CD8-positive, alpha-beta memory T cell (primary cell): ENCODE measurements at places on chromosomes 5 and 9.

DNA sequence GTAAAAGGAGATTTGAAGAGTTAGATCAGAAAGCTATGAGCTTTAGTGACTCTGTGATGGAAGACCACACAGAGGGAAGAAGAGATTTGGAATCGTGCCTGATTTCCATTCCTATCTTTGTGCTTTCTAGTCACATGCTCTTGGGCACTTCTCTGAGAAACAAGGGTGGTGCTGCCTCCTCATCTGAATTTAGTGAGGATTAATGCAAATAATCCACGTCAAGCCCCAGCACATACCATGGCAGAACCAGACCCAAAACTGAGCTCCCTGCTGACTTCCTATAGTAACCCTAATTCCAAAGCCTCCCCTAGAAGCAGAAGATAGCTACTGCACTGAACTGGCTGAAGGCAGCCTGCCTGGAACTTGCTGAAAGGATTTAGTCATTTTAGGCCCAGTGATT, 17.7 kb downstream of the SLC45A2 start:
- no peak for DNase-seq

DNA sequence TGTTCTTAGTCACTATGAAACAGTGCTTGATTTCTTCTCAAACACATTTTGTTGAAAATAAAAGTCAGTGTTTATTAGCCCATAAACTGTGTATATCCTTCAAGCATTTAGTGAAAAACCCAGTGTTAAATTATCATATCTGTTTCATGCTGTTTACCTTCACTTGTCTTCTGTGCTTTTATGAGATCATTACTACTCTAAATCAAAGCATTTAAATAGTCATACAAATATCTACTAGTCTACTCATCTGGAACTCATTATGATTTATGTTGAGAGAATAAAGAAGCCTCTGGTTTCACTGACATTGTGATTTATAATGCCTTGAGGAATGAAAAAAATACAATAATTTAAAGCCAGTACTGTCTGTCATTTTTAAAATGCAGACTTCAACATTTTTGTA, 366.5 kb downstream of the SLCO4C1 start:
- DNase-seq: no peak

DNA sequence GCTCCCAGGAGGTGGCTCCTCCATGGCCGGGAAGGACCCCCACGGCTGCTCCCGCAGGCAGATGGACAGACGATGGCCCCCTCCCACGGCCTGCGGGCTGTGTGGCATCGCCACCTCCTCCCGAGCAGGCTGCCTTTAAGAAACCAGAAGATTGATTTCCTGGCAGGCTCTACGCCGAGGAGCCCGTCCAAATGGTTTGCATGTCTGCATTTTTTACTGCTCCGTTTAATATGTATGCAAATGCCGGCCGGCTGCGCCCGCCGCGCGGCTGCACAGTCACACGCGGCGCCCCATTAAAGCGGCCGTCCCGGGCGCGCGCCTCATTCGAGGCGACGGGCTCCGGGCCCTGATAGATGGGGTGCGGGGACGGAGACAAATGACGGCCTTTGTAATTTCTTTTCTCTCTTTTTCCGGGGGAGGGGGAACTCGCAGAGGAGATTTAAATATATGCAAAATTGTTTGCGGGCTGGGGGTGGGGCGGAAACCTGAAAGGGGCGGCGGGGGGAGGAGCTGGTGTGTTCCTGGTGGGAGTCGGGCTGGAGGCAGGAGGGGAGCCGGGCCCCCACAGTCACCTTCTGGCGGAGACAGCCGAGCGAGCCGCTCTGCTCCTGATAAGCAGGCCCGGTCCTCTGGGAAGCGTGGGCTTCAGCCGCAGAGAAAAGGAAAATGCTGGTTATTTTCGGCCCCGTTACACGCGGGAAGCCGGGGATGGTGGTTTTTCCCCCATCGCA, 158.7 kb upstream of the IER5L start:
- peak; percentile 16 for DNase-seq

- no peak for DNase-seq
These were observed 102.6 kb downstream of the XRCC4 start for GRCh38 chr5:83179966-83180365.

DNA sequence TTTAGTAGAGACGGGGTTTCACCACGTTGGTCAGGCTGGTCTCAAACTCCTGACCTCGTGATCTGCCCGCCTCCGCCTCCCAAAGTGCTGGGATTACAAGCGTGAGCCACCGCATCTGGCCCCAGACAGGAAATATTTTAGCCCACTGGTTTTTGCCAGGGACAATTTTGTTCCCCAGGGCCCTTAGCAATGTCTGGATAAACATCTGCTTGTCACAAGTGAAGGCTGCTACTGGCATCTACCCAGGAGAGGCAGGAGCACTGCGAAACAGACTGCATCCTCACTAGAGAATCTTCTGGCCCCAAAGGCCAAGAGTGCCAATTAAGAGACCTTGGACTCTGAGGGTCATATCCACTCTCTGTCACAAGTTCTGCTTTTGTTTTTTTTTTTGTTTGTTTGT, 2.4 kb upstream of the TPRN start:
- DNase-seq: no peak
